Esophagus (tissue), 2 donors: ENCODE measurements at places on chromosomes 5 and 9. TPM values are rescaled to one million over a fixed set of nuclear protein-coding genes. Genes with fewer than 3 reads are reported as not detected.

Gene CNOT6
- 6.8 TPM for polyA plus RNA-seq

Gene GRM6
- polyA plus RNA-seq: not detected

Gene PIP5K1B
- polyA plus RNA-seq: 0.14 TPM

Gene PCDHB11
- polyA plus RNA-seq: 0.16 TPM

Gene CA9
- polyA plus RNA-seq: 0.18 TPM

Gene SLC6A19
- not detected for polyA plus RNA-seq

Gene IFNA21
- polyA plus RNA-seq: not detected
